ENCODE measurements at places on chromosomes 7 and 10.
A peak's percentile ranks its signal among the peaks of the same experiment; 100 is the strongest.

GRCh38 chr10:121079226-121079625 is 228.1 kb downstream of the WDR11 start:
- DNase-seq: no peak

DNA sequence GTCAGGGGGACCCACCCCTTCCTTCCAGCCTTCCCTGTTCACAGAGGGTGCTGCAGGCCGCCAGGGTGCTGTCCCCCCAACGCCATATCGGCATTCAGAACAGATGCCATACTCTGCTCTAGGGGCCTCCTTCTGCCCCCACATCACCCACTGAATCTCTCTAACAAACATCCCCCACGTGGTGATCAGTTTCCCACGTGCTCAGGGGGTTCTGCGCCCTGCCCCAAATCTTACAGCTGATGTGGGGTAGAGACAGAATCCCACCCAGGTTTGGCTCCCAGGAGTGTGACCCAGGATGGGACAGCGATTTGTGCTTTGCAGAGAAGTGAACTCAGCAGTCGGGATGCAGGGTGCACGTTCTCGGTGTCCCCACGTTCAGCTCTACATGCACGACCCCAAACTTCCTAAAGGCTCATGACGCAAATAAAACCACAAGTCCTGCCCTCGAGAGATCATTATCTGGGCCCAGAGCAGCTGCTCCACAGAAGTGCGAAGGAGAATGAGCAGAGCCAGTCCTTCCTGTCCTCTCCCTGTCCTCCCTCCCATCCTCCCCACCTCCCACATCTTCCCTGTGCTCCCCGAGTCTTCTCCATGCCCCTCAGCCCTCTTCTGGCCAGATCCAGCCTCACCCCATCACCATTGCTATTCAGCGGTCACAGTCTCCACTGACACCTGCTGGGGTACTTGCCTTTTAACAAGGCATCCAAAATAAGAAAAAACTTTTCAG is 423.4 kb downstream of the DNAJB6 start:
- DNase-seq: no peak

DNA sequence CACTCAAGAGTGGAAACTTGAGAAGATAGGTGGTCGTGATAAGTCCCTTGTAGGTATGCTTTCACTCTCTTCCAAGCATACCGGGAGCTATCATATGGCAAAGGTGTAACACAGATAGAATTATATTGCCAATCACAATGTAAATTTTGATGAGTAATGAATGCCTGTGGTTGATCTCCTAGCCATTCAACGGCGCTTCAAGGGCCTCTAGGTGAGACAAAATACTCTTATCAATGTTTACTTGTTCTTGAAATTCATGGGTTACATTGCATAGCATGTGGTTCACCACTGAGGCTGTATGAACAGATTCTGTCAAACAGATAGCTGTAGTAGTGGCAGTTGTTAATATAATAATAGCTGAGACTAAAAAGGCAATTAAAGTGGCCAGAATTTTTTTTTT is 82.4 kb downstream of the THSD7A start:
- peak; percentile 54 for DNase-seq

DNA sequence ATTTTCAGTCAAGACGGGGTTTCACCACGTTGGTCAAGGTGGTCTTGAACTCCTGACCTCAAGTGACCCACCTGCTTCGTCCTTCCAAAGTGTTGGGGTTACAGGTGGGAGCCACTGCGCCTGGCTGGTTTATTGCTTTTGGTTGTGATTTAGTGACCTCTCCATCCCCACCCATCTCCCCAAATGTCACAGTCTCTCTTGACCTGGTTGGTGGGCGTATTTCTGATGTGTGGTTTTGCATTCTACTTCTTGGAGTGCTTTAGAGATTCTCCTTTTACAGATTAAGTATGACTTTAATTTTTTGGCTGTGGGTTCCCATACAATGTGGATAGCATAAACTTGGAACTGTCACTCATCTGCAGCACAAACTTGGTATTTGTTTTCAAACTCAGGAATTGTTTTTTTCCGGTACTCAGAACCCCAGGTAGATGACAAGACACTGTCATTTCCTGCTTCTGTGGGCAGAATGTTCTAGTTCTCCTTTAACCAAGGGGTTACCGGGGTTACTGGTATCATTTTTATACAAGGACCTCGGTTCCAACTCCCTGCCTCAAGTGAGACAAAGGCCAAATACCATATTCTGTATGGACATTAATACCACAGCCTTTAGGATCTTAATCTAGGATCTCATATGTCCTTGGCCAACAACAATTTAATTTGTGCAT is 50.5 kb downstream of the MRC1 start:
- no peak for DNase-seq

- no peak for DNase-seq
Observed at GRCh38 chr10:119222966-119223386, 15.6 kb downstream of the GRK5 start.

DNA sequence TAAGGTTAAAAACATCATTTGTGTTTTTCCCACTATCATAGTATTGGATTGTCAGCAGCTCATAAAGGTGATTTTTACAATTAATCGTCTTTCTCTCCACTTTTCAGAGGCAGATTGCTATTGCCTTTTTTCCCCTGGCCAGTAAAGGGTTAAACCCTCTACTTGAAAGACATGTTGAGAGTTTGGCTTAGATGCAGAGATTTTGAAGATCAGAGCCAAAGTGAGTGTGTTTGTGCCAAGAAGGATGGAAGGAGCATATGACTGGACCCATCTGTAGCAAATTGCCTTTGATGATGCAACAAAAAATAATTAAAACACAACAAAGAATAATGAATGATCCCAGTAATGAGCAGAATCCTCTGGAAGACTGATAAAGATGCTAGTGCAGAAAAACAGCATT is 373.1 kb downstream of the MALRD1 start:
- no peak for DNase-seq

DNA sequence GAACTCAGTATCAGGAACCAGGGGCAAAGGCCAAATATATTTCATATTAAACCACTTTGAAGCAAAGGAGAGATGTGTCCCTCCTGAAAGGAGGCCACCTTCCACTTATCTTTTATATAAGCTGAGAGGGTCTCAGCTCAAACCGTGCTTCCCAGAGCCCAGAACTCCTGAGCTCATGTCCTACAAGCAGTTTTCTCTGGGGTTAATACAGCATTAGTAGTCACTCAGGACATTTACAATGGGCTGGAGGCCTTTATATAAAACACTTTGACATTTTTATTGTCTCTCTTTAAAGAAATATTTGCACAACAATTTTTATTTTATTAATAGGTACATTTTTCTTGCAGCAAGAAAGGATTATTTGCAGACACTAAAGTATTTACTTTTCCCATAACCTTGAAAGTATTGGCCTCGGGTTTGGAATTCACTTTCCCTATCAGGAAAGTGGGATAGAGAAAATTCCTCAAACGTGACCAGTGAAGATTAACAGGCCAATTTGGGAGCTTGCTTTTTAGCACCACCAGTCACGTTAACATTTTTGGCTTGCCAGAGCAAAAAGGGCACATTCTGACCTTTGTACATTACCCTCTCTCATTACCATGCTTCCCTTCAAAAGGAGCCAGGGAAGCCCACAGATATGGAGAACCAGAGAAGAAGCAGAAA is 464.9 kb upstream of the NRP1 start:
- DNase-seq: peak; percentile 25

GRCh38 chr7:116087291-116087690 is 56.7 kb upstream of the TFEC start:
- DNase-seq: no peak

- DNase-seq: no peak
Observed at GRCh38 chr10:84078771-84079170, 60.5 kb upstream of the GHITM start.

GRCh38 chr7:103809229-103809994 is 180.0 kb downstream of the RELN start:
- DNase-seq: no peak

- peak; percentile 45 for DNase-seq
Observed at GRCh38 chr7:21547501-21547900, 4.7 kb downstream of the DNAH11 start.

DNA sequence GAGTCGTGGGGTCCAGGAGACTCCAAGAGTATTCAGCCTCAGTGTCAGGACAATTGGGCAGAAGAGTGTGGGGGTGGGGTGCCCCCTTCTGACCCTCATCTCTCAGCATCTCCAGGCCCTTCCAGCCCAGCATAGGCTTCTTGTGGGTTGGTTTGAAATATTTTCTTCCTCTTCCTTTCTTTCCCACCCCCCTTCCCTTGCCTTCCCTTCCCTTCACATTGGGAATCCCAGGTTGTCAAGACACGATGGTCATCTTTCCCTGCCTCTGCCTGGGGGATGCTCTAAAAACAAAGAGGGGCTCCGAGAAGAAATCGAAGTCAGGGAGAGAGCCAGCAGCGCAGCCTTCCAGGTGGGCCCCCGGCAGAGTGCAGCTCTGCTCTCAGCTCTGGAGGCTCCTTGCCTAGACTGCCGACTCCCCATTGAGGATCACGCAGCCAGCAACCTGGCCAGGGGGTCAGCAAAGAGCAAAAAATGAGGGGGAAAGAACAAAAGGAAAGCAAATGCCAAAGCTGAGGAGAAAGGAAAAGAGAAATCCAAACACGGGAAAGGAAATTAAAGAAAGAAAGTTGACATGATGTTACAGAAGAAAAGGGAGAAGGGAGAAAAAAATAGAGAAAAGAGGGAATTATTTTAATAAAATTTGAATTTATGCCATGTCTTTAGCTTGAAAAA is 1.5 kb downstream of the PAX2 start:
- DNase-seq: no peak

DNA sequence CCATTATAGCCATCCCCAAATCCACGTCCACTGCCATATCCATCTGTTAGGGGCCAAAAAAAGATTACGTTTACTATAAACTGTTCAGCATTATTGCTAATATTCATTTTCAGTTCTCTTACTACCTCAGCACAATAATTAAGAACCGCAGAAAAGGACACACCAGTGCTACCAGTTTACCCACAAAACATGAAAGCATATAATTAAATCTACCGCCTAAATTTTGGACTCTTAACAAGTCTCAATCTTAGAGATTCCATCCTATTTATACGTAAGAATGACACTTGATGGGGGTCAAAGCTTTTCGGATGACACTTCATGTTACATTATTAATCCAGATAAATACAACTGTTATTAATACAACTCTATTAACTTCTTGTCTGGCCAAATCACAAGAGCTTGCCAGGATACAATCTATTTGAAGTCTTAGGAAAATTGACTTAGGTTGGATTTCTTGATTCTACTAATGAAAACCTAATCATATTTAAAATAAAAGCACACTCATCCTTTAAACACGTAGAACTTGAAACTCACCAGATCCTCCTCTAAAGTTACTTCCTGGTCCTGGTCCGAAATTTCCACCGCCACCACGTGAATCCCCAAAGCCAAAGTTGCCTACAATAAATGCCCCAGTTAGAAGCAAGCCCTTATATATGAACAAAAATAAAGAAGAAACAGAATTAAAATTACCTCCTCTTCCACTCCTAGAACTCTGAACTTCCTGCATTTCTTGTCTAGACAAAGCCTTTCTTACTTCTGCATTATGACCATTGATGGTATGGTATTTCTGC is 4.5 kb downstream of the HNRNPA2B1 start:
- no peak for DNase-seq

- no peak for DNase-seq
Observed at GRCh38 chr10:130814610-130815009, 496.9 kb downstream of the TCERG1L start.

DNA sequence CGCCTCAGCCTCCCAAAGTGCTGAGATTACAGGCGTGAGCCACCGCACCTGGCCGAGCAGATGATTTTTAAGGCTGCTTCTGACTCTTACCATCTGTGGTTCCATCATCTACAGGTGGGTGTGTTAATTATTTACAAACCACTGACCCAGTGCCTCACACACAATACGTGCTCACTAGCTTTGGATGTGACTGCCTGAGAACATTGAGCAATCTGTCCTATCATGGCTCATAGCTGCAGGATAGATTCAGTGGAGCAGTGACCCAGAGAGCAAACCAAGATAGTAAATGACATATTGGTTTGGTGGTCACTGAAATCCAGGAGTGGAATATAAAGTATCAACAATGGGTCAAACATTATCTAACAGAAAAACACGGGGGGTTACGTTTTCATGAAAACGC is 24.1 kb downstream of the GPAM start:
- DNase-seq: no peak

DNA sequence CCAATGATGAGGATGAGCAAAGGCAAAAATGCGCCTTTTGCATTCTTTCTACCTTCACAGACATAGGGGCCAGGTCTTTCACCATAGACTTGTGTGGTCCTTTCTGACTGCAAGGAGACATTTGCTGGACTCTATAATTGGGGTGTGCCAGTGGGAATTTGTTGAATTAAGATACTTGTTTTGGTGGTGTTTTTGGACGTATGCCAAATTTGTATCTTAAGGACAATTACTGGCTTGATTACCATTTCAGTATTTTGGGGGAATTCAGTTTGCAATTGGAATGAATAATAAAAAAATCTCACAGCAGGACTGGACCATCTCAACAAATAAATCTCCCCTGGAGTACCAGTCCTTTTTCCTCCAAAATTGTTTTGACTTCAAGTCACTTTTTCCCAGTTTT is 47.9 kb downstream of the SND1 start:
- no peak for DNase-seq

- peak; percentile 22 for DNase-seq
Observed at GRCh38 chr10:22552888-22553378, 161.4 kb downstream of the PIP4K2A start.

DNA sequence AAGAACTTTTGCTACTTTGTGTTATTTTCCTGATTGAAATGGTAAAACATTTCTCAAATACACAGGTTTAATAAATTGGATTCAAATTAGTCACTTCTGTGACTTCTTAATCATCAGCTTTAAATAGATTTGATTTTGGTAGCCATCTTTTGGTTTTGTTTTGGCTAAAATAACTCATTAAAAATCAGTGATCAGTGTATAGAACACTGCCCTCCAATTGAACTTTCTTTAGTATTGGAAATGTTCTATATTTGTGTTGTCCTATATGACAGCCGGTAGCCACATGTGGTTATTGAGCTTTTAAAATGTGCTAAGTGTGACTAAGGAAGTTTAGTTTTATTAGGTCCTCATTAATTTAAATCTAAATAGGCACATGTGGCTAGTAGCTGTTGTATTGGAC is 50.4 kb downstream of the GLCCI1 start:
- no peak for DNase-seq

DNA sequence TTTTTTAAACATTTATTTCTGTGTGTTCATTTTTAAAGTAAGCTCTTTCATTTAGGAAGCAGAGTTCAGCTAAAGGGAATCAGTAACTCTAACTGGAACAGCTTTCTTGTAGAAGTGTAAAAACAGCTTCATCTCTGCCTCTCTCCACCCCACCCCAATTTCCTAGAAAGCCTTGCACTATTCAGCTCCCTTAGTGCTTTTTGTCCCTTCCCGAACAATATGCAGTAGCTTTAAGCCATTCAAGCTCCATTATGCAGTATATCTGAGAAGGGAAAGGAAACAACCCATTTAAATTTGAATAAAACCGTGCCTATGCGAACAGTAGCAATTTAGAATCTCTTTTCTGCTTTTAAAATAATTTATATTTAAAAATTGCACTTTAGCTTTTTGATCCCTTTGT is 134.5 kb downstream of the TRIL start:
- DNase-seq: no peak
